ENCODE measurements at places on chromosomes 12 and 14.

DNA sequence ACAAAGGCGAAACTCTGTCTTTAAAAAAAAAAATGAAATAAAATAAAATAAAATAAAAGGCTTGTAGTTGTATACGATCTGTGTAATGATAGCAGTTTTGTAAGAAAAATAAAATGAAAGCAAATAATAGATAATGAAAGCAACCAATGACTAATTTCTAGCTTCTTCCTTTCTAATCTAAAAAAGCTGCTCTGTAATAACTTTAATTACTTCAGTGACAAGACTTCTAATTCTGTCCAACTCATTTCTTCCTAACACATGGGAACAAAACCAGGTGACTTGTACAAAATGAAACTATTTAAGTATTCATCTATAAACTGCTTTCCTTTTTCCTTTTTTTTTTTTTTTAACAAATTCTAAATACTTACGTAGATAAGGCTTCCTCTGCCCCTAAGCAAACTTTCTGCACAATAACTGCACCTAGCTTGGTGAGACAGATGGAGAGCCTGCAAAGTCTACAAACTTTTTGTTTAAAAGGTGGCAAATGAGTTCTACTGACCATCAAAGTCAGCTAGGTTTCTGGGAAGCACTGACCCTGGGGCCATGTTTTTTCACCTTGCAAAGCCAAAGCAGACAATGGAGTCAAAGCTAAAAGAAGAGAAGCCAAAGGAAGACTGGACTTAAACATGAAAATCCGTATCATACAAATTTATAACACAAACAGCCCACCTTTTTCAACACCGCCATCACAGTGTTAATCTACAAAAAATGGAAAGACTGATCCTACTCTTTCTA, 28.2 kb downstream of the DENND5B start:
- no peak for DNase-seq

- DNase-seq, result no peak
These were observed 46.6 kb upstream of the BICDL1 start for GRCh38 chr12:119942386-119942785.

- DNase-seq, result no peak
These were observed 977 bp upstream of the TMEM120B start for GRCh38 chr12:121711361-121712189.

DNA sequence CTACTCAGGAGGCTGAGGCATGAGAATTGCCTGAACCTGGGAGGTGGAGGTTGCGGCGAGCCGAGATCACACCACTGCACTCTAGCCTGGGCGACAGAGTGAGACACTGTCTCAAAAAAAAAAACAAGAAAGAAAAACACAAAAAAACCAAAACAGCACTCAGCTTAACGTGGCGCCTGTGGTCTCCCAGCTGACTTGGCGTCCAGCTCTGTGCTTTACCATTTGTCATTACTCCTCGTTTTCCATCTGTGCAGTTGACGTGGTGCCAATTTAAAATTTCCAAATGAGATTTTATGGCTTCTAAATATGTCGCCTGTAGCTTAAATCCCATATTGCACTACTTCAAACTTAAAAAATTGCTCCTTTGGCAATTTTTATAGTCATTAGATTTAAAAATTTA, 2.0 kb downstream of the MGP start:
- DNase-seq, result no peak

DNA sequence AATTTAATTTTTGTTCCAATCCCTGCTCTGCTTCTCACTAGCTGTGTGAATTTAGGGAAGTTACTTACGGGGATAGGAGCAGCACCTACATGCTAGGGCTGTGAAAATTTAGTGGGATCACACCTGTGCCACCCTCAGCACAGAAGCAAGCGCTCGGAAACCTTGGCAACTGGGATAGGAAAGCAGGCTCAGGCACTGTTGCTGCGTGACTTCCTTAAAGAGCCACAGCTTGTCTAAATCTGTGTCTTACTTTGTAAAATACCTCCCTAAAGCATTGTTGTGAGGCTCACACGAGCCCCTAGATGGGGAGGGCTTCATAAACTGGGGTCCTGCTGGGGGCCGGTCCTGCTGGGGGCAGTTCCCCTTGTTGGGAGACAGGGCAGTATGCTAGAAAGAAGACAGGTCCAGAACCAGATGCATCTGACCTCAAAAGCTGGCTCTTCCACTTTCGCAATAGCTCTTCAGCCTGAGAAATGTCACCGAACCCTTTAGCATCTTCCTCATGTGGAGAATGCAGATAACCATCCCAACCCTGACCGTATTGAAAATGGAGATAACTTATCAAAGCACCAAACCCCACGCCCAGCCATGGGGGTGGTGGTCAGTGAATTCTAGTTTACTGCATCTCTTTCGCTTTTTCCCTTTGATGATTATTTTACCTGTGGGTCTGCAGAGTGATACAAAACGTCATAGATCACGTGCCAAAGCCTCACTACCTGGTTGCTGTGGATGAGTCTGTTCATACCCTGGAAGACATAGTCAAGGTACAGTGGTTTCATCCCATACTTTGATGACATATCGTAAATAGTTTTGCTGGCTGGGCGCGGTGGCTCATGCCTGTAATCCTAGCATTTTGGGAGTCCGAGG, 54.1 kb downstream of the AK7 start:
- peak; percentile 56 for DNase-seq

GRCh38 chr12:33634544-33634943, 194.9 kb upstream of the SYT10 start:
- DNase-seq, result no peak

GRCh38 chr14:101504096-101504948, 57.0 kb upstream of the DIO3 start:
- DNase-seq, result no peak

- peak; percentile 35 for DNase-seq
These were observed 1183.7 kb upstream of the TMEM132C start for GRCh38 chr12:127083008-127083949.

- peak; percentile 22 for DNase-seq
These were observed 18.7 kb downstream of the IQSEC3 start for GRCh38 chr12:85191-85666.

GRCh38 chr12:124706363-124706762, 139.0 kb upstream of the NCOR2 start:
- DNase-seq, result no peak

DNA sequence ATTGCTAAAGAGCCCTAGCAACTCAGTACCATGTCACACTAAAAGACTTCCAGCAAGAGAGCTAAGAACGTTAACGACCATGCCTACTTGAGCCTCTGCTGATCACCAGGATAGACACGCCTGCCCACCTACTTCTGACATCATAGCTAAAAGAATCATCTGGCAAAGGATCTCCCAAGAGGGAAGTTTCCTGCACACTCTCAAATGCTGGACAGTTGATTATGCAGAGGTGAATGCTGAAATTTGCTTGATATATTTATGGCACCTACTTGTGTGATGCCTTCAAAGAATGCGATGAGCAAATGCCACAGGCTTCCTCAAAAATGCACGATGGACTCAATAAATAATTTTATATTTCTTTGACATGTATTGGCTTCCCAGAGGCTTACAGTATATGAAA, 113.6 kb downstream of the GALC start:
- DNase-seq, result no peak

- no peak for DNase-seq
These were observed 8.5 kb upstream of the PLEKHH1 start for GRCh38 chr14:67524634-67524963.

GRCh38 chr12:105954951-105955931, 183.5 kb downstream of the NUAK1 start:
- DNase-seq, result no peak

- no peak for DNase-seq
These were observed 320.6 kb upstream of the TBX3 start for GRCh38 chr12:115004470-115005146.

DNA sequence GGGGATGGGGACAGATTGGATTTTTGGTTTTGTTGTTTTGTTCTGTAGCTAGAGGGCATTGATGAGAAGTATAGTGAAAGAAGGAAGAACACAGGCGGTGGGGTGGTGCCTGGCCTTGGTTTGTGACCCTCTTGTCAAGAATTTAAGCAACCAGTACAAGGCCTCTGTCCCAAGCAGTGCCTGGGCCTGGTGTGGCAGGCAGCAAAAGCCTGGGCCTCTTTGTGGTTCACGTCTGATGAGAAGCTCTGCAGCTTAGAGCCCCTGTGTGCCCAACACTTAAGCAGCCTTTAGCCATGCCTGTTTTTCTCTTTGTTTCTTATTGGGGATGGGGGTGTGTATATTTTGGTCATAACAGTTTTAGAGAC, 98.0 kb downstream of the PPP2R5C start:
- DNase-seq, result no peak
